ENCODE measurements at places on chromosomes 5 and 9.

DNA sequence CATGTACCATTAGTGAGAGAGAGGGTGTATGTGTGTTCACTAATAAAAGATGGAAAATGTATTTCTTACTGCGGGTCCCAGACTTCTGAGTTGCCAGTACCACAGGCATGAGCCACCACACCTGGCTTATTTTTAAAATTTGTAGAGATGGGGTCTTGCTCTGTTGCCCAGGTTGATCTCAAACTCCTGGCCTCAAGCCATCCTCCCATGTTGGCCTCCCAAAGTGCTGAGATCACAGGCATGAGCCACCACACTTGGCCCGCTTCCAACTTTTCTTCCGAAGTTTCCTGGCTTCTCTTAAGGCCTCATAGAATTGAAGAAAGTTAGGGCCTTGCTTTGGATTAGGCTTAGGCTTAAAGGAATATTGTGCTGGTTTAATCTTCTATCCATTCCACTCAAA is 40.4 kb upstream of the F2RL2 start:
- DNase-seq = no peak

DNA sequence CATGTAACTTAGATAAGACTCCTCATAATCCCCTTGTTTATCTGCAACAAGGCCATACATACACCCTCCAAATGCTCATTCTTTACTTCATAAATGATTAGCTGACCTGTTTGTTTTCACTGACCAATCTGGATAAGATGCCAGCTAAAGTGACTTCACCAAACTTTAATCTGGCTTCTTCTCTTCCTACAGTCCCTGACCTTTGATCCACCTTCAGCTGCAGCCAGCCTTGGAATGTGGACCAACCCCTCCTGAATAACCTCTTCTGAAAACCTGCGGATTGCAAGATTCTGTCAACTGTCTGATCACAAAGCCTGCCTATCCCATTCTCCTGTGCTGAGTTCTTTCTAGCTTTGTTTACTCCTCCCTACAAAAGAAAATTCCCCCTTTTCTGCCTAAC is 476.8 kb downstream of the LRRC70 start:
- DNase-seq = no peak

- no peak for DNase-seq
Measured at GRCh38 chr9:93819905-93820304, 135.2 kb downstream of the BARX1 start.

GRCh38 chr5:142104491-142104890 is 4.1 kb upstream of the NDFIP1 start:
- DNase-seq = no peak

- DNase-seq = no peak
Measured at GRCh38 chr5:72641164-72641563, 134.0 kb upstream of the ZNF366 start.
